Body of pancreas (tissue), 4 donors: ENCODE measurements at places on chromosomes 5 and 9.

DNA sequence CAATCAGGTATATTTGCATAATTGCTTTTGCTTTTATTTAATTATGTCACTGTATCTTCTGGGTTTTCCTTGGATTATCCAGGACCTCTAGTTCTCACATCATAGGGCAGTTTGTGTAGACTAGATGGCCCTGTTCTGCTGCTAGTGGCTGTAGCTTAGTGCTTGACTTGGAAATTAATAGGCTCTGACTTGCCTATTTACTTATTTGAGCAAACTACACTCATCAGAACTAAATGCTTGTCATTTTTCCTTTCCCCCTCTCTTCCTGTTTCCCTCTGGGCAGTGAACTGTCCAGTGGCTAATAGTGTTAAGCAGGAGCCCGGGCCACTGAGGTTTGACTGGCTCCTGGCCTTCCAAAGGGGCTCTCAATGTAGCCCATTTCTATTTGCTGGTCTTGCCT, 135.7 kb downstream of the MAN2A1 start:
- no peak for DNase-seq

DNA sequence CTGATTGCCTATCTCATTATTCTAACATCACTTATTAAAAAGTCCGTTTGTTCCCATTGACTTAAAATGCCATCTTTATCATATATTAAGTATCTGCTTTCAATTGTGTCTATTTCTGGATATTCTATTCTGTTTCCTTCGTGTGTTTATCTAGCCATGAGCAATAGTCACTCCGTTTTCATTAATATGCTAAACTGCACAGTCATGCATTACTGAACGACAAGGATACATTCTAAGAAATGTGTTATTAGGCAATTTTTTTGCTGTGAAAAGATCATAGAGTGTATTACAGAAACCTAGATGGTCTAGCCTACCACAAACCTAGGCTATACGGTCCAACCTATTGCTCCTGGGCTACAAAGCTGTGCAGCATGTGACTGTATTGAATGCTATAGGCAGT, 482.9 kb downstream of the IRX1 start:
- no peak for DNase-seq

- no peak for DNase-seq
Observed at GRCh38 chr5:80707645-80708044, 52.9 kb upstream of the DHFR start.

GRCh38 chr5:60700416-60700757, 421 bp upstream of the DEPDC1B start:
- peak; percentile 10 for DNase-seq

GRCh38 chr5:36152324-36153297, 700 bp downstream of the SKP2 start:
- no peak for DNase-seq

DNA sequence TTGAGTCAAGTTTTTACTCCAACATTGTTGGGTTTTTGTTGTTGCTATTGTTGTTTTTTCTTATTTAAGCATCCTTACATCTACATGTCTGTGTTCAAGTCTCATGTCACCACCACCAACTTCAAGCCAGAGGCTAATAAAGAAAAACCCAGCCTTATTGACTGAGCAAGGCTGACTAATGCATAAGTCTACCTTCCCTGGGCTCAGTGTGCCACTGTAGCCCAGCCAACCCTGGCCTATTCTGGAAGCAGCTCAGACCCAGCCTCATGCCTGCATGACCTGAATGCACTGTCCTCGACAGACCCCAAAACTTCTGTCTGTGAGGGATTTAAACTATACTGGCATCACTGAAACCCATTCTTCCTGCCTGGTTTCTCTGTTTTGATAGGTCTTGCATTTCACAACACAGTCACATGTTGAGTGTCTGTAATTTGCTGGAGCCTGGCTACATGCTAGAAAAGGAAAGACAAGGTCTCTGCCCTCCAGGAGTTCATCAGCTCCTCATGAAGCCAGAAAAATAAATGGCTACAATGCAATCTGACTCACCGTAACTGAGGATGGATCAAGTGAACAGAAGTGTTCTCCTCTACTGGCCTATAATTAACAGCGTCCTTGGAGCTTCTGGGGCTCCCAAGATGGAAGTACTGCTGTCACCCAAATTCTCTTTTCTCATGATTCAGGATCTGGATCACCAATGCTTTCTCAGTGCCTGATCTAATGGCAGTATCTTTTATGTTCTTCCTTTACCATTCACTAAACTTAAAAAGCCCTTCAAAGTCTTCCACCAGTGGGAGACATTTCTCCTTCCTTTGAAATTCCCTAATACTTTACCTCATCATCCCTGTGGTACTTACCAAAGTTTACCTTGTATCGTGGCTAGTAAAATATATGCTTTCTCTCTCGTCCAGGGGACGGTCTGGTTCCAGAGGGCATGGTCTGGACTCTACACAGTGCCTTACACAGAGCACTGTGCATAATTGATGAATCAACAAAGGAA, 103.9 kb upstream of the IFNE start:
- DNase-seq: no peak

DNA sequence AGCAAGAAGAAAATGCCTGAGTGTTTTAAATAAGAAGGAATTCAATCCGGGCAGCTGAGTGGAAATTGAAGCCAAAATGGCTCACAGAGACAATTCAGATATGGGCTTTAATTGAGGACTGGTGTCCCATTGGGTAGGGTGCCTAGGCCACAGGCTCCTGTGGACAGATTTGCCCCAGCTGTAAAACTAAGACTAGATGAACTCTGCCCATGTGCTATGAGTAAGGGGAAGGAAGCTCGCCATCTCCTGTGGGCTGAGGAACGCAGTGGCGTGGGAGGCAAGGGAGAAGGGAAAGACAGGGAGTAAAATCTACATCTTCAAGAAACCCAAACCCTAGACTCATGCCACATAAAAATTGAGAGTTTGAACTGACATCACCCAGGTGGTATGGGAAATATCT, 66.1 kb downstream of the KLHL3 start:
- no peak for DNase-seq

DNA sequence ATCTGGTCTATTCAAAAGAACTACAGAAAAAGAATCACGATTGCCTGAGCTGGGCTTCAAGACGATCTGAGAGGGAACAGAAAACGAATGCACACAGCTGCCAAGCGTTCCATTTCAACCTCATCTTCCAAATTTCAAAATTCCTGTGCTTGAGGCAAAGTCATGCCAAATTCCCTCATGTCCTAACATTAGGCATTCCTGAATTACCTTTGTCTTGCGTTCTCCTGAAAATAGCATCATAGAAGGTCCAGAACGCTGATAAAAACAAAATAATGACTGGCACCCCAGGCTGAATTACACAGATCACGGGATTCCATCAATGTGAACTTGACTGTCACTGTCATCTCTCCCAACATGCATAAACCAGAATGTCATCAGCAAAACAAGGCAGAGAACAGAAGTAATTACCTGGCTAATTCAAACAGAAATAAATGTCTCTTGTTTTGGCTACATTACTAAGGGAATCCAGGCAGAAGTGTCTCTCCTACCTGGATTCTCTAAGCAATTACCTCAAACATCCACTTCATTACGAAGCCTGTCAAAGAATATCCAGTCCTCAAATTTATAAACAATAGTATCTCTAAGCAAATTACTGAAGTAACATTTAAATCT, 12.0 kb upstream of the CDH6 start:
- no peak for DNase-seq

DNA sequence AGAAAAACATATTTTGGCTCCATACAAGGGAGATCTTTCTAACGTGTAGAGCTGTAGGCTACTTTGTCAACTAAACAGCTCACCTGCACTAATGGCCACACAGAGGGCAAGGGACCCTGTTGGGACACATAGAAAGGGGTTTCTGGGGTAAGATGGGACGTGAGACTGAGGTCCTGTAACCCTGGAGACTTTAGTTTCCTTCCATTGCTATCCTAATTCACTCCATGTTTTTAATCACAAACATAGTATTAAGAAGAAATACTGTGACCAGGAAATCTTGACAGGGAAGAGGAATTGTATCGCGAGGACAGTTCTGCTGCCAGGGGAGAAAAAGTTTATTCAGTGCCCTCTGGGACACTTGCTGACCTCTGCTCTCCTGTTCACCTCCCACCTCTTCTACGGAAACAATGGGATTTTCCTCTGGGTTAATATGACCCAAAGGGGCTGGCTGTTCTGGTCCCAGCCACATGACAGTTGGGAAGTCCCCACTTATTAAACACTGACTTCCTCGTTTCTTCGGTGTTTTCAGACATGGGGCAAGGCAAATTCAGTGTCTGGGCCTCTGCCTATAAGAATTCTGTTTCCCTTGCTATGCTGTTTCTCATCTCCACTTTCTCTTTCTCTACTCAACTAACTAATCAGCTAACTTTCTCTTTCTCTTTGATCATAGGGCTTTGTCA, 106.9 kb upstream of the SEMA6A start:
- DNase-seq: no peak

DNA sequence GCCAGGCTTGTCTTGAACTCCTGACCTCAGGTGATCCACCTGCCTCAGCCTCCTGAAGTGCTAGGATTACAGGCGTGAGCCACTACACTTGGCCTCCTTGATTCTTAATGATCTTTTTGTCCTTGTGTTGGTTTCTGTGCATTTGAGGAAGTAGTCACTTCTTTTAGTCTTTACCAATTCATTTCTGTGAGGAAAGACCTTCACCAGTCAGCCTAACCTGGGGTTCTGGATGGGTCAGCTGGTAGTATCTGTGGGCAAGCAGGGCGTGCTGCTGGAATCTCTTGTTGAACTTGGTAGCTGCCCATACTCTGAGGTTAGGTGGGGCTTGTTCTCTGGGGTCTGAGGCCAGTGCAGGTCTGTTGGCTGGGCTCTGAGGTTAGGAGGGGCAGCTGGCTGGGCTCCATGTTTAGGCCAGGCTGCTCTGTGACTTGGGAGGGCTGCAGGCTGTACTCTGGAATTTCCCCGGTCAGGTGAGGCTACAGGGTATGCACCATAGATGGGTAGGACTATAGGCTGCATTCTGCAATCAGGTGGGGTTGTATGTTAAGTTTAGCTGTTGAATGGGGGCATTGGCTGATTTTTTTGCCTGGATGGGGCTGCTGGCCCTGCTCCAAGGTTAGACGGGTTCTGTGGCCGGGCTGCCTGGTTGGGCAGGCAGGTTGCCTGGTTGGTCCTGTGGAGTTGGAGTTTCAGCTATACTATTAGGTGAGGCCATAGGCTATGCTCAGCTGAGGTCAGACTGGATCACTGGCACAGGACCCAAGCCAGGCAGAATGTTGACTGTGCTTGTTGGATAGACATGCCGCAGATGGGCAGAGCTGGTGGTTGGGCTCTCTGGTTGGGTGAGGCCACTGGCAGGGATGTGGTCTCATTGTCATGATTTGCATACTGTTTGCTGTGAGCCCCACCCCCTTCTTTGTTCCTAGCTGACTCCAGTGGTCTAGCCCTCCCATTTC, 19.2 kb downstream of the UBAP1 start:
- peak; percentile 29 for DNase-seq

DNA sequence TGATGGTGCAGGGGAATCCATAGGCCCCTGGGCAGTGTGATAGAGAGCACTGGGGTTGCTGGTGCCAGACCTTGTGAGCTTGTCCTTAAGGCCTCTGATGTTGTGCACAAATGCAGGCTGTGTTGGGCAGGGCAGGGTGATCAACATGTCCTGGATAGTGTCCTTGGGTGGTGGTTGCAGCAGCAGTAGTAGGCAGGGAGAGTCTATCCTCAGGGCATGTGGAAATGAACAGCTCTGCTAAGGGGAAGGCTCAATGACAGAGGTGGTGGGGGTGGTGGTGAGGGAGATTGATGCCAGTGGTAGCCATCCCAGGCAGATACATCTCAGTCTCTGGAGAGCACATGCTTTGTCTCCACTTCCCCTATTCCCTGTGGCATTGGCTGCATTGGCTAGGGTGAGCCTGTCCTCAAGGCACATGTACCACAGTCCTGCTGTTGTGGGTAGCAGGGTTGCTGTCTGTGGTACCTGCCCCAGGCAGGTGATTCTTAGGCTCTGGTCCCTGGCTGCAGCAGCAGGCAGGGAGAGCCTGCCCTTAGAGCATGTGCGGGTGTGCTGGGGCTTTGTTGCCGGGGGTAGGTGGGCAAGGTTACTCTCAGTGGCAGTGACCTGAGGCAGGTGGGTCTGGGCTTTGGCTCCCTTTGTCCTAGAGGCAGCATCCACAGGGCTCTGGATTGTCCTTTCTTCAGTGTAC, 111.1 kb downstream of the WDR70 start:
- no peak for DNase-seq

- DNase-seq: no peak
Observed at GRCh38 chr9:36442710-36443109, 42.6 kb upstream of the RNF38 start.

DNA sequence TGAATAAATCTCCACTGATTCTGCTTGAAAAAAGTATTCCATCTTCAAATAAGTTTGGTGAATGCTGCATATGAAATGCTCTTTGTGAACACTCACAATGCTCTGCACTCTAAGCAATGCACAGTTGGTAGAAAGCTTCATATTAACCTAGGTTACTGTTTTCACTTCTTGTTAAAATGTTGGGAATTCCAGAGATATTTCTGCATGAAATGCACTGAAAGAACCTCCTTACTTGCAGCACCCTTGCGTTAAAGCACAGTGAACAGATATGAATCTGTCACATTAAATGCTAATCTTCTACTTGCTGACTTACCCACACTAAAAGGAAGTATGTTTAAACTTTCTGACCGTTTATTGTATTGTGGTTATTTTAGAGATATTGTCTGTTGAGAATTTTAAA, 584.1 kb upstream of the NUDT12 start:
- no peak for DNase-seq

DNA sequence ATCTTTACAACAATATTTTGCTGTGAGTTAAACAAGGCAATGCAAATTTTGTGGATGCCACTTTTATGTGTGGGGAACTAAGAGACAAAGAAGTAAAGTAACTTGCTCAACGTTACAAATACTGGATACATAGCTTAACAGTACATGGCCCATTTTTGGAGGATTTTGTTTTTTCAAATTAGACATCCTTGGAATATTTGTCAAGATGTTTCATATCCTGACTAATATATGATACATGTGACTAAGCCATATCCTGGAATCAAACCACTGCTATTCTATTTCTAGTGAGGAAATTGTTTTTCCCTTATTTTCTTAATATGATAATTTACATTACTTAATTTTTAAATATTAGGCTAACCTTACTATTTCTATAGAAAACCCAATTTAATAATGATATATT, 529.8 kb downstream of the DMRTA1 start:
- no peak for DNase-seq

DNA sequence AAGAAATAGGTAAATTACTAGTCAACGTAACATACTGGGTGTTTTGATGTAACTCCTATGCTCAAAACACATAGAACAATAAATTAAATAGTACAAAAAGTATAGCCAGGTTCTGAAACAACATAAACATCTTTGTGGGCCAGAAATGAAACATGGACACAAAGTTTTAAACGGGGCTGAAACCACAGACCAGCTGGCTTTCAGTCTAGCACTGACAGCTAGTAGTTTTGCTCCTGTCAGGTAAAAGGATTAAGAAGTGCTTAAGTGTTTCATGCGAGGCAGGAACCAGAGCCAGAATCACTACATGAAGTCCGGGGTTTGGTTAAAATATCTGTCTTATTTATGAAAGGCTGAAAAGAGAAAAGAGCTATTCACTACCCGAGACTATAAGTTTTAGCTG, 19.5 kb downstream of the DCAF10 start:
- DNase-seq: no peak

- no peak for DNase-seq
Observed at GRCh38 chr5:55062039-55062779, 38.2 kb downstream of the GZMK start.

- DNase-seq: no peak
Observed at GRCh38 chr5:139251695-139252288, 41.7 kb upstream of the MATR3 start.

GRCh38 chr9:21233258-21233657, 5.2 kb upstream of the IFNA17 start:
- no peak for DNase-seq
